ENCODE measurements at places on chromosomes 12 and 14.
A peak's percentile ranks its signal among the peaks of the same experiment; 100 is the strongest.

DNA sequence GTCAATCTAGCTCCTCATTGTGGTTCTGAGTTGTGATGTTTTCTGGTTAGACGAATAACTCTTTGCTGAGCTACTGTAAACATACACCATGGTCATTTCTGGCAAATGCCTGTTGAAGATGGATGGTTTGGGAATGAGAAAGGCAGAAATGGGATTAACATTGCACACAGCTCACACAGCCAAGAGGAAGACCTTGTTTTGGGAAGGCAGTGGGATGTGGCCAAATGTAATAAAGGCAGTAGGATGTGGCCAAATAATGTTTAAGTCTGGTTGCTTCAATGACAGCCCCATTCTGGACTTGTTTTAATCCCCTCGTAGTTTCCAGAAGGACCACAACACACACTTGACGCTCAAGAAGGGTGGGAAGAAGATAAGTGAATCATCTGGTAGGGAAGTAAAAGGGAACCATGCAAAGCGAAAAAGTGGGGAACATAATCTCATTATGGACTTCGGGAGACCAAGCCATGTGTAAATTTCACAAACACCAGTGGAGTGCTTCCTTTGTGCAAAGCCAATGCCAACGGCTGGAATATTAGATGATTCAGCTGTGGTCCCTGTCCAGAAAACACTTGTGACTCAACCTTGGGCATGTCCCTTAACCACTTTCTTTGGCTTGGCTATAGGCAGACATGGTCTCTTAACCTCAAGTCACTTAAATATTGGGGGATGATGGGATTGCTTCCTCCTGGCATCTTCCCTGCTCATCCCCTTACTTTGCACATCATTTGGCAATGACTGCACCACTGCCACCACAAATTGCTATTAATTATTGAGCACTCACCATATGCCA is 284.4 kb upstream of the CRY1 start:
- ATAC-seq, result no peak

DNA sequence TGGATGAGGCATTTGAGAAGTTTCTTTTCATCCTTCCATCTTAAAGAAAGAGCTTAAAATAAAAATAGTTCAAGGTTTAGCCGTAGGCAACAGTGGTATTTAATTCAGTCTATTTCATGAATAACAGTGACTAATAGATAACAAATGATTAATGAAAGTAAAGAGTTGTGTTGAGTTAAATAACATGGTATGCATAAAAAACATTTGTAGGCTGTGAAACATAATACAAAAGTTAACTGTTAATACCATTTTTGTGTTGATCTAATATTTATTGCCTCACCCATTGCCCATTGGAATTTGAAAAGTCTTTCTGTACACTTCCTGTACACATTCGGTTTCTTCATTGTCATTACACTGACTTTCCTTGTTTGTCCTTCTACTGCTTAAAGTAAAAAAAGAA is 108.6 kb upstream of the PDE3A start:
- no peak for ATAC-seq

GRCh38 chr14:26984311-26985177 is 386.7 kb upstream of the NOVA1 start:
- ATAC-seq, result peak; percentile 42

DNA sequence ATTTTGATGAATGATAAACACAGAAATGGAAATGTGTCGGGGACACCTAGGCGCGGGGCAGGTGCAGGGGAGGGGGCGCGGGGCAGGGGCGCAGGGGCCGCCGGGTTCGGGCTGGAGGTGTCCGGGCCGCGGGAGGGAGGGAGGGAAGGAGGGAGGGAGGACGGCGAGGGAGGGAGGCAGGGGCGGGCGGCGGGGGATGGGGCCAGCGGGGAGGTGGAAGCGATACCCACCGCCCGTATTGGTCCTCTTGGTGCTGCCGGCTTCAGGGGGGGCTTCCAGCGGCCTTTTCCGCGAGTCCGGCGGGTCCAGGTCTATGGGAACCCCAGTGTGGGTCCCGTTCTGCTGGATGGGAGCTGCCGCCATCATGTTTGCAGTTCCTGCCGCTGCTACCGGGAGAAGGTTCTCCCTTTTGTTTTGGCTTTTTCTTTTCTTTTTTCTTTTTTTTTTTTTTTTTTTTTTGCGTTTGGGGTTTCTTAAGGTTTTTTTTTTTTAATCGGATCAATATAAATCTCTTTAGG is 703 bp downstream of the NOVA1 start:
- ATAC-seq, result no peak

DNA sequence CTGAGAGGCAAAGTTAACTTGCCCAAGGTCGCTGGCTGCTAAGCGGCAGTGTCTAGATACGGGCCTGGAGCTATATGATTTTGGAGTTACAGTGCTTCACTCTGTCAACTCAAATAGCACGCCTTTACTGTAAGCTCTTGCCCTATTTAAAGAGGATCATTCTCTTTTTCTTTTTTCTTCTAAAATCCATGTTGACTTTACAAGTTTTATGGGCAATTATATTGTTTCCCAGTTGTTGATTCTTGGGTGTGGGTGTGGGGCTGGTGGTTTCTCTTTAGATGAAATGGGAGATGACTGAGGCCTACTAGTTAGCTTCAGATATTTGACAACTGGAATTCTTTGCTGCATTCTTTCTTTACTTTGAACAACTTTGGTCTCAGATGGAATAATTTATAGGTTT is 70.7 kb downstream of the C12orf75 start:
- ATAC-seq, result no peak

DNA sequence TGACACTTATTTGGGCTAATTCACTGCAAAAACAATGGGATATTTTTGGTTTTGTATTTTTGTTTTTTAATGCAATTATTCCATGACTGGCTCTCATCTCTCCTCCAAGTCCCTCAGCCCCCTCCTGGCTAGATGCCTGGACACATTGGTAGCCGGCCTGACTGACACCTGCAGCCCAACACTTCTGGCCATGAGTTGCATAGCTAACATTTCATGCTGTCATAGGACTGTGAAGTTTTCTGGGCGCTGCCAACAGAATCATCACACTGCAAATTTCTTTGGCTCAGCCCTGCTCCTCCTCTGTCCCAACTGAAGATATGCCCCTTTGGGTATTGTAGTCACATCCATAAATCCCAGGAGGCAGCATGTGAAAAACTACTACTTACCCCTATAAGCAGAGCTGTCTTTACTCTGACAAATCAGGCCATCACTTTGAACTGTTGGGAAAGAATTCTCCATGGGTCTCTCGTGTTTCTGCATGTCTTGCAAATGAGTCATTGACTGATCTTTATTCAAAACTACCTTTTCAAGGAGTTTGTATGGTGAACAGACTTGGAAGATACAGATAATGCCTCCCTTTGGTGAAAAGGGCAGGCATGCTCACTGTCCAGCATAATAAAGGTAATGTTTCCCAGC is 126.7 kb upstream of the LGR5 start:
- ATAC-seq, result peak; percentile 73

DNA sequence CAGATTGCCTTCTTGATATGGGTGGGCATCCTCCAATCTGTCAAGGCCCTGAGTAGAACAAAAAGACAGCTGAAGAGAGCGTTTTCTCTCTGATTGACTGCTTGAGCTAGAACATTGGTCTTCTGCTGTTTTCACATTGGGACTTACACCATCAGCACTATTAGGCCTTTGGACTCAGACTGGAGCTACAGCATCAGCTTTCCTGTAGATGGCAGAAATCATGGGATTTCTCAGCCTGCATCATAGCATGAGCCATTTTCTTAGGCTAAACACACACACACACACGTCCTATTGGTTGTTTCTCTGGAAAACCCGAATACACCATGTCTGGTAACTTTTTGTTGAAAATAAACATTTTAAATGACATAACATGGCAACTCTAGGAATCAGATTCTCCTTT is 15.8 kb upstream of the PPM1A start:
- ATAC-seq, result no peak

DNA sequence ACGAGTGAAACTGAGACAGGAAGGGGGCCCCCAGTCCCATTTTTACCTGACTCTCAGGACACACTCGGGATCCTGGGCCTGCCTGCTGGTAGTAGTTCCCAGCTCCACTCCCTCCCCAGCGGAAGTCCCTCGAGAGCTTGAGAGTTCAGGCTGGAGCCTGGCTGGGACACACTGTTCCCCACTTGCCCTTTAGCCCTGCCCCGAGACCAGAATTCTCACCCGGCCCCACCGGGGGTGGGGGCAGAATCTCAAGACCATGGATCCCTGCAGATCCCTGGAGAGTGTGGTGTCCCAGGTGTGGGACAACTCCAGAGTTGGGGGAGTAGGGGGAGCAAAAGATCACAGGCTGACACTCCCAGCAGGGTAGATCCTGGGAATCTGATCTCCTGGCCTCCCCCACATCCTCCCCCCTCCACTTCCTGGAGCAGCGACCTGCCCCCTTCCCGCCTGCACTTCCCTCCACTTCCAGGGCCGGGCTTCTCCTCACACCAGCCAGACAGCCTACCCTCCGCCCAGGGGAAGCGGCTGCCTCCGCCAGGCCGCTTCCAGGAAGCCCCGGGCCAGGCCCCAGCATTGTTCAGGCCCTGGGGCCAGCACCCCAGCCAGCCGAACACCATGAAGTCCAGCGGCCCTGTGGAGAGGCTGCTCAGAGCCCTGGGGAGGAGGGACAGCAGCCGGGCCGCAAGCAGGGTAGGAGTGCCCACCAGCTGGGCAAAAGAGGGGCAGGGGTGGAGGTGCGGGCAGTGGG is at the start of gene TNS2:
TNS2 (plus strand) TSS at position 495 of the 748 bp plus-strand sequence; CDS start at position 616, 121 bp downstream.
- no peak for ATAC-seq

DNA sequence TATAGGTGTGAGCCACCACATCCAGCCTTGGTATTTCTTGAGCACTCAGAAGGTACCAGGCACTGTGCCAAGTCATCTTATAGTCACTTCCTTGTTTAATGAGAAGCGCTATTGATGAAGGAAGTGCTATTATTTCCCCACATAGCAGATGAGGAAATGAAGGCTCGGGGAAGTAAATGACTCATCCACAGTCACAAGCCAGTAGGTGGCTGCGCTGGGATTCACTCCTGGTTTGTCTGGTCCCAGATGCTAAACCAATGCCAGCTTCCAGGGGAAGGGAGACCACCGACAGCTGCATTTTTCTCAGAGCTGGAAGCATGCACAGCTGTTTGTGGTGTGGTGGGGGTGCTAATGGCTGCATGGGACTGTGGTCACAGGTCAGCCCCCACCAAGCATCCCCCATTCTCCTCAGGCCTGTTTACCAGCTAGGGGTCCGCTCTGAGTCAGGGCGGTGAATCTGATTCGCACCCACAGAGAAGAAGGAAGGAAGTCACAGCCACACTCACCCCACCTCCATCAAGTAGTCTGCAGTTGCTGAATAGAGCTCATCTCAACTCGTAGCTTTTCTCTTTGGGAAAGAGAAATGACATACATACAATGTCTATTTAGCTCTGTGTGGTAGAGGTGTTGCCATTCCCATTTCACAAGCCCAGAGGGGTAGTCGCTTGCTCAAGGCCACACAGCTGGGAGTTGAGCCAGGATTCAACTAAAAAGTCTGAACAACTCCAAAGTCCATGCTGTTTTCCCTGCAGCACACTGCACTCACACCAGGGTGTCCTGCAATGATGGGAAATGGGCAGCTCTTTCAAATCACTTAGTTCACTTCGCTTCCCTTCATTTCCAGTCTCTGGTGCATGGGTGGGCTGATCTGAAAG is 6.3 kb upstream of the LTBP2 start:
- peak; percentile 51 for ATAC-seq

DNA sequence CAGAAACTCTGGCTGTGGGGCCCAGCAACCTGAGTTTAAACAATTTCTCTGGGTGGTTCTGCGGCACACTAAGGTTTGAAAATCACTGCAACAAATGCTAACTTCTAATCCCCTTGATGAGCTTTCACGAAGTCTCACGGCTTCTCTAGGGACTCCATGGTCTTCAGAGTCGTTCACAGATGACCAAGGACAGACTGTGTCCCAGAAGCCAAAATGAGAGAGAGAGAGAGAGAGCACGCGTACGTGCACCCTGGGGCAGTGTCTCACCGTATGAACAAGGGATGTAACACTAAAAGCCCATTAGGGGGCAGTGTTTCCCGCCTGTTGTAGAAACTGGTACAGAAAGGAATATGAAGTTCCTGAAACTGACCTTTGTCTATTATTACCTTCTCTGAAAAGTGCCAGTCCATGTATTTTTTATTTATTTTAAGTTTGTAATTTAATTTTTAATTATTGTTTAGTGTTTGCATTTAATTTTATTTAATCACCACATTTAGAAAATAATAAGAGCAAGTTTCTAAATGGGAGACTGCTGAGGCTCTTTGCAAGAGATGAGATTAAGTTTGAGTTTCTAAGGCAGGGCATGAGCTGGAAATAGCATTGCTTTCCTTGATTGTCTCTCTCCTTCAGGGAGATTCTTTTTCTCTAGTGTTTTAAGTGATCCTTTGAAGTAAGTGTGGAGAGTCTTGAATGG is 3.4 kb downstream of the APOLD1 start:
- peak; percentile 74 for ATAC-seq

DNA sequence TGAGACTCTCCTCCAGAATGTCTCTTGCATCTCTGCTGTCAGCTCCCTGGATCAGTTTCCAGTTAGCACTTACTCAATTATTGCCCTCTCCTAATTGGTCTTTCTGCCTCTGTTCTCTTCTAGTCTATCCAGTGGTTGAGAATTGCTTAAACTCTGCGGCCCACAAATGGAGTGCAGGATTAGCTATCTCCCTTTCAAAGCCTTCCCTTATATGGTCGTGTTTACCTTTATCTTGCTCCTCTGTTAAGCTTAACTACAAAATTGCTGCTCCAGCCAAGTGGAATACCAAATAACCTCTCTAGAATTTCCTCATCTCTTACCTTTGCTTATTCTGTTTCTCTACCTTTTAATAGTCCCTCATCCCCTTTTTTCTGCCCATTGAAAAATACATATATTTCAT is 132.7 kb downstream of the NRXN3 start:
- ATAC-seq, result no peak

DNA sequence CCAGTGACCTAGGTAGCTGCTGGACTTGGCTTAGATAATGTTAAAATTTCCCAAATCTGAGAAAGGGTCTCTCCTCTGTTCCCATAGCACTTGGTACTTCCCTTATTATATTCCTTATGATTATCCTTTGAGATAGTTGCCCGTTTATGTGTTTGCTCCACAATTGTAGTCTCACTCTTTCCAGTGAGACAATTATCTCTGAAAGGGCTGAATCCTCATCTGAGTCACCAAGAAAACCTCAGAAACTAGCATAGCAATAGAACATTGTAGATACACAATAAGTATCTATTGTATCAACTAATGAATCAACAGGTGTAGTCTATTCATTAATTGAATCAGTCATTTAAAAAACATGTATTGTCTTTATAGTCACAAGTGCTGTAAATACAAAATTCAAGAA is 119.1 kb upstream of the FAR2 start:
- no peak for ATAC-seq

DNA sequence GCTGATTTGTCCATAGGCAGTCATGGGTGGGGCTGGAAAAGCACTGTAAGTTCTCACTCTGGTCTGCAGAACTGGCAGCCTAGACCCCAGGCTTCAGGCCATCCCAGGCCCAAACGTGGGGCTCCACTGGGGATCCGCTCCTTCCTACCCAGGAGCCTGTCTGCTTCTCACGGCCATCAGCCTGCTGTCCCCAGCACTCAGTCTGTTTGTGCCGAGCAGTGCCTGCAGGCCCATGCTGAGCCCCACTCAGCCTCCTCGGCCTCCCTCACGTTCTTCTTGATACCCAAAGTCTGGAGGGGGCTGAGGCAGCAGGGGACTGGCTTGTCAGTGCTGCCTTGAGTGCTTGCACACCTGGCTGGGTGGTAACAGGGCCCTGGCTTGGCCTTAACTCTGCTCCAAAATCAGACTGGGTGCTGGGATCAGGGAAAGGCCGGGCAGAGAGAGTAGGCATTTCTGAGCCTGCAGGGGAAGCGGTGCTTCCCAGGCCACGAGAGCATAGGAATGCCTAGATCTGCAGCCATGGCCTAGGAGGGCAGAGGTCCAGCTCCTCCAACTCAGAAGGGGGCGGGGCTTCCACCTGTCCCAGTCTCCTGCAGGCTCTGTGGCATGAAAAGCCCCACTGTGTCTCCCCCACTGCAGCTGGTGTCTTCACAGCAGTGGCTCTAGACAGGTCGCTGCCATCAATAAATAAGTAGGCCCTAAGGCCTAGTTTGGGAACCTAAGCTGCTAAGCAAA is 772.4 kb upstream of the FBXO33 start:
- no peak for ATAC-seq

All from esophagus mucosa (tissue), 1 donor.